ENCODE measurements at places on chromosomes 4 and X.
A peak's percentile ranks its signal among the peaks of the same experiment; 100 is the strongest.

- no peak for DNase-seq
Measured at GRCh38 chrX:72102760-72103159, 29.0 kb downstream of the RTL5 start.

- no peak for DNase-seq
Measured at GRCh38 chrX:134753718-134754008, 95.4 kb upstream of the PLAC1 start.

DNA sequence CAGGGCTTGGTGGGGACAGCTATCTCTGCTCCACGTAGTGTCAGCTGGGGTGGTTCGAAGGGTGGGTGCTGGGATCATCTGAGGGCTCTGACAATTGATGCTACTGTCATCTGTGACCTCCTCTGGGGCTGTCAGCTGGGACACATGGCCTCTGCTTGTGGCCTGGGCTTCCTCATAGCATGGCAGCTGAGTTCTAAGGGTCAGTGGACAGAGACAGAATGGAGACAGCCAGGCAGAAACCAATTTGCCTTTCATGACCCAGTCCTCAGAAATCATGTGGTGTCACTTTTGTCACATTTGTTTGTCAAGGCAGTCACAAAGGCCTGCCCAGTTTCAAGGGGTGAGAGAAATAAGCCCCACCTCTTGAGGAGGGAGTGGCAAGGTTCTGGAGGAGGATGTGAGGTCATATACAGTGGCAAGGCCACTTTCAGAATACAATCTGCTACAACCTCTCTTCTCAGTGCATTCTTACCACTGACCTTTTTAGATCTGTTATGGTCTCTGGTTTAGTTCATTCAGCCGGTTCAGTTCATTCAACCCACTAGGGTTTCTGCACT lies 103.6 kb upstream of the BCOR start:
- DNase-seq: no peak

GRCh38 chrX:19513383-19513782 lies 1.9 kb downstream of the MAP3K15 start:
- no peak for DNase-seq

DNA sequence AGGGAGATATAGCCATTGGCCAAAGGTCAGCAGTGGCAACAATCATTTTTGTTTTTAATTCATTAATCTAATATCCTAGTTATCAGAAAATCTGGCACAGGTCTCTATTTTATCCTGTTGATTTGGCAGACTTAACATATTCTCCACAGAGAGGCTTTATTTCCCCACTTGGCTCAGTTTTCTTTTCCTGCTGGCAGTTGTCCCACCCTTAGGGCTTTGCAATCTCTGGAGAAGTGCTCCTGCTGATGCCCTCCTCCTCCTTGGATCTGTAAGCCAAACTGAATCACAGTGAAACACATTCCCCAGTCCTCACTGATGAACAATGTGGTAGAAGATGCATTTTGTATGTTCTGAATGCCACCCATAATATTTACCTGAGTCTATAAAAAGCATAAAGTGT lies 889.7 kb downstream of the PDHA2 start:
- no peak for DNase-seq

DNA sequence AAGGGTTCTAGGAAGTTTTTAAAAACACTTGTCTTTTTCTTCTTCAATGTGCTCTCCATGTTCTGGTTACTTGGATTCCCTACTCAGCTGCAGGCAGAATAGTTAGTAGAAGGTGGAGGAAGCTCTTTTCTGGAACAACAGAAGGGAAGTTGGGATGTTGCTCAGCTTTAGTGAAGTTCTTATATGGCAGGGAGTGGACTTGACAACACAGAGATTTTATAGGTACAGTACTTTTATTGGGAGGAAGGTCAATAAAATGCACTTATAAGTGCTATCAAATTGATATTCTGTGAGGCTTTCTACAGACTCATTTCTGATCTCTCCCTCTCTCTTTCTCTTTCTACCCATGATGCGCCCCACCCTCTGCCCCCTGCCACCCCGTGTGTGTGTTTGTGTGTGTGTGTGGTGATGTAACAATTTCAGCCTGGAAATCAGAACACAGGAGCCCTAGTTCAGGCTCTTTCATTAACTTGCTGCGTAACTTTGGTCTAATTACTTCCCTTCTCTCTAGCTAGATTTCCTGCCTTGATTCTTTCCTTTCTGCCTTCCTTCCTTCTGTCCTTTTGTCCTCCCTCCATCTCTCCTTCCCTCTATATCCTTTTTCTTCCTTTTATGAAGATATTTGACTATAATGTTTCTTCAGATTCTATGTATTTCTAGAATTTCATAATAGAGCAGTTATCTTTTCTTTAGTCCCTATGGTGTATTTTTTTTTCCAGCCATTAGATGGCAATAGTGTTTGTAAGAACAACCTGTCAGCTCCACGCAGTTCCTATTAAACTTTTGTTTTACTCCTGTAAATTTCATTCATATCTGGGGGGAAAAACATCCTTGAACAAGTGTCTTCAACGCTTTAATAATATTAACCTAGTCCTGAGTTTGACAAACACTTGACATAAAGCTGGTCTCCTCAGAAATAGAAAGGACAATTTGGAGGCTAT lies 37.1 kb downstream of the HEPH start:
- DNase-seq: no peak

DNA sequence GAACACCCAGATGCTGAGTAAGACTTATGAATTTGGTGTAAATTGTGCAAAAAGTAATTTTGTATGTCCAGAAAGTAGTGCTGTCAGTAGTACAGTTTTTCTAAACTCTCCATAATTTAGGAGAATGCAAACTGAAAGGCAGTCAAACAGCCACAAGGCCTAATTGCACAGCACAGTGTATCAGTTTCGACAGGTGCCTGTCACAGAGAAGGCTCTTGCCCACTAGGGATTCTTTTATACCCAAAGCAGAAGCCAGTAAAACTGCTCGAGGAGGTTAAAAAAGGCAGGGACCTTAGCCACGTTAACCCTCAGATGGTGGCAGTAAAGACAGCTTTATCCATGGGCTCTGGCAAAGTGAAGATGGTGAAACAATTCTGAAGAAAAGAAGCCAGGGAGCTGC lies 69.4 kb upstream of the GATB start:
- DNase-seq: no peak

GRCh38 chrX:70172221-70172620 lies 5.1 kb upstream of the DGAT2L6 start:
- DNase-seq: no peak

DNA sequence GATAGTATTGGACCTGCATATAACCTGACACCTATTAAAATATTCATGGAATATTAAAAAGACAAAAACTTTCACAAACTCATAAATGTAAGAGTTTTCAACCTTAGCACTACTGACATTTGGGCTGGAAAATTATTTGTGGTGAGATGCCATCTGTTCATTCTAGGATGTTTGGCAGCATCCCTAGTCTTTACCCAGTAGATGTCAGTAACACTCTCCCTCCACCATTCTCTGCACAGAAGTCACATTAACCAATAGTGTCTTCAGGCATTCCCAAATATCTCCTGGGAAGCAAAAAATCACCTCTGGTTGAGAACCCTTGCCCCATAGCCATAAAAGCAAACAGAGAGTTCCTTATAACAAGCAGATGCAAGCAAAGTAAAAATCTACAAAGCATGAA lies 41.4 kb upstream of the NDST4 start:
- no peak for DNase-seq

DNA sequence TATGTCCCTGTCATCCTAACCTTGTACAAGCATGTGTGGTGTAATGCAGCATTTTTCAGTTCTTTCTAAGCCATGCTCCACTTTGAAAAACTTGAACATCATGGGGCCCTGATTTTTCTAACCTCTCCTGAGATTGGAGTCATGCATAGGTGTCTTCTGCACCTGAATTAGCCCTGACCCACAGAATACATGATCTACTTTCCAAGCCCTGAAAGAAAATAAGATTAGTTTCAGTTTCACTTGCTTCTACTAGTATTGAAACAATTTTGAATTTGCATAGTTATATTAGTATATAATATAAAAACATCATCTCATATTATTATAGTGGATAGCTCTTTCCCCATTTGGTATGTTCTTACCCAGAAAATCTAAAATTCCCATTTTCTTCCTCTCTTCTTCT lies 178.2 kb downstream of the HS3ST1 start:
- DNase-seq: no peak

- no peak for DNase-seq
Measured at GRCh38 chr4:42281324-42282020, 115.8 kb upstream of the SHISA3 start.

- DNase-seq: no peak
Measured at GRCh38 chr4:4671774-4672349, 130.0 kb upstream of the STX18 start.

- no peak for DNase-seq
Measured at GRCh38 chr4:168588916-168589531, 92.2 kb downstream of the PALLD start.

DNA sequence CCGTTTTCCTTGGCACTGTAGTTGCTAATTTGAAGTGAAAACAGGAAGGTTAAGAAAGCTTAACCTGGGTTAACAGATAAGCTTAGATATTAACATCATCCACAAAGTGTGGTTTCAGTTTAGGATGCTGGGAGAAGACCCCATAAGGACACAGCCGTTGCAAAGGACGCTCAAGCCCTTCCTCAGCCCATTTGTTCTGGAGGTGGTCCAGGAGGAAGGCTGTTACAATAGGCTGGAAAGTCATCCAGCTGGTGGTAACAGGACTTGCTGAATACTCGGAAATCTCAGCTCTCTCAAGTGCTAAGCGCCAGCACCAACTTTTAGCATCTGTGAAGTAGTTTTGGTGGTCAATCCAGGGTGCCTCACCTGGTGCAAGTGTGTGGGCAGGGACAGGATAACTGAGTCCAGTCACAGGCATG lies 14.2 kb downstream of the CHST7 start:
- DNase-seq: no peak

DNA sequence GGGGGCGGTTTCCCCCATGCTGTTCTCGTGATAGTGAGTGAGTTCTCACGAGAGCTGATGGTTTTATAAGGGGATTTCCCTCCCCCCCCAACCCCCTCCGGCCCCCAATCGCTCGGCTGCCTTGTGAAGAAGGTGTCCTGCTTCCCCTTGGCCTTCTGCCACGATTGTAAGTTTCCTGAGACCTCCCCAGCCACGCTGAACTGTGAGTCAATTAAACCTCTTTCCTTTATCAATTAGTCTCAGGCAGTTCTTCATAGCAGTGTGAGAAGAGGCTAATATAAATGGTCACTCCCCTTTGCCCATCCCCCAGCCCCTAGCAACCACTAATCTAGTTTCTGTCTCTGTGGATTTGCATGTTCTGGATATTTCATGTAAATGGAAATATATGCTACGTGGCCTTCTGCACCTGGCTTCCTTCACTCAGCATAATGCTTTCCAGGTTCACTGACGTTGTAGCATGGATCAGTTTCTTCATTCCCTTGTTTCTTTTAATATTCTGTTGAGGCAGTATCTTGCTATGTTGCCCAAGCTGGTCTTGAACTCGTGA lies 16.4 kb downstream of the GPR143 start:
- DNase-seq: no peak

GRCh38 chr4:183443655-183444213 lies 702 bp upstream of the CDKN2AIP start:
- DNase-seq: no peak

GRCh38 chr4:100811046-100811445 lies 293.2 kb upstream of the EMCN start:
- DNase-seq: no peak

DNA sequence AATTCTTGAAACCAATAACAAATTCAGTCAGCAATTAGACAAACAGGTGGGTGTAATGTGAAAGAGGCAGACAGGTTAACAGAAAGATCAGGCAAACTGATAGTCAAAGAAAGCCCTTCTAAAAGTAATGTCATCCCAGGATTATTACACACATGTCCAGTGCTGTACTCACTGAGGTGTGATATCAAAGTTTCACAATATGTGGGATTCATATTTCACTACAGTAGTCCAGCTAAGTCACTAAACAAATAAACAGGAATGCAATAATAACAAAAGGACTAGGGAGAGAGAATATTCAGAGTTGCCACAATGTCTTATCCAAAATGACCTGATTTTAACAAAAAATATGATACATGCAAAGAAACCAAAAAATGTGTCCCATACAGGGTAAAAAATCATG lies 787.5 kb downstream of the FSTL5 start:
- DNase-seq: no peak

- no peak for DNase-seq
Measured at GRCh38 chrX:131741103-131741581, 197.3 kb downstream of the OR13H1 start.

- no peak for DNase-seq
Measured at GRCh38 chrX:41108007-41108406, 22.8 kb downstream of the USP9X start.

- peak; percentile 23 for DNase-seq
Measured at GRCh38 chrX:65985922-65986588, 53.8 kb downstream of the VSIG4 start.

- DNase-seq: no peak
Measured at GRCh38 chr4:16995451-16995850, 97.0 kb upstream of the LDB2 start.

GRCh38 chr4:140078366-140078765 lies 75.6 kb downstream of the MAML3 start:
- DNase-seq: peak; percentile 54

DNA sequence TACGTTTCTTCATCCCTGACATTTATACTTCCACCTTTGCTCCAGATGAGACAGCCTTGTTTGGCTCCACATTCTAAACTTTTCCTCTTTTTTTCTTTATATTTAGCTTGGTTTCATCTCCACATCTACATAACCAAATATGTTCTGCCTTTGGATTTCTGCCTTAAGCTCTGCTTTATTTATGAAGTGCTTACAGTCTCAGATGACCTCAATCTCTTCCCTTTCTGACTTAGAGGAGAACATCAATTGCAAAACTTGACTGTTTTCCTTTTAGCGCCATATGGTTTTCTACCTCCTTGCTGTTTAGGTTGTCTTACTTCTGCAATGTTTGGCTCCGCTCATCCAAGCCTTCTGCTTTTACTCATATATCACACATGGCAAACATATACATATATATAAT lies 7.5 kb downstream of the ASB5 start:
- DNase-seq: no peak

GRCh38 chr4:154529728-154530519 lies 20.3 kb downstream of the PLRG1 start:
- no peak for DNase-seq

DNA sequence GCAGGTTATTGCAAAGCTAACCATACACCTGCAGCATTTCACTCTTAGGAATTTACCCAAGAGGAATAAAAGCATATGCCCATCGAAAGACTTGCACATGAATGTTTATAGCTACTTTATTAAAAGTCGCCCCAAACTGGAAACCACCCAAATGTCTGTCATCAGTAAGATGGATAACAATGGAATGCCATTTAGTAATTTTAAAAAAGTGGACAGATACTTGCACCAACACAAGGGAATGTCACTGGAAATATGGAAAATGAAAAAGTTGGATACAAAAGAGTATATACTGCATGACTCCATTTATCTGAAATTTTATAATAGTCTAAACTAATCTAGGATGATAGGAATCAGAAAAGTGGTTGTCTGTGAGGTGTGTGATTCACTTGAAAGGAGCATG lies 12.9 kb downstream of the GK start:
- no peak for DNase-seq

GRCh38 chr4:52600275-52600674 lies 58.8 kb downstream of the USP46 start:
- DNase-seq: peak; percentile 73

GRCh38 chrX:49058794-49059193 lies at the start of gene CCDC120:
CCDC120 (plus strand) TSS chrX:49058999; CDS start chrX:49062042, 3,043 bp downstream.
- DNase-seq: no peak
